ENCODE measurements at places on chromosomes 1 and 21. TPM values are rescaled to one million over a fixed set of nuclear protein-coding genes. Genes with fewer than 3 reads are reported as not detected.

Gene BEND5
- 3.2 TPM for total RNA-seq

Gene TRPM2
- total RNA-seq = 4.3 TPM

Gene DLGAP3
- 0.16 TPM for total RNA-seq

Gene C1orf53
- 2.0 TPM for total RNA-seq

Gene IER5
- total RNA-seq = 18.1 TPM

Gene EPS15
- 83.6 TPM for total RNA-seq

Gene MYCBP
- total RNA-seq = 15.1 TPM

DNA sequence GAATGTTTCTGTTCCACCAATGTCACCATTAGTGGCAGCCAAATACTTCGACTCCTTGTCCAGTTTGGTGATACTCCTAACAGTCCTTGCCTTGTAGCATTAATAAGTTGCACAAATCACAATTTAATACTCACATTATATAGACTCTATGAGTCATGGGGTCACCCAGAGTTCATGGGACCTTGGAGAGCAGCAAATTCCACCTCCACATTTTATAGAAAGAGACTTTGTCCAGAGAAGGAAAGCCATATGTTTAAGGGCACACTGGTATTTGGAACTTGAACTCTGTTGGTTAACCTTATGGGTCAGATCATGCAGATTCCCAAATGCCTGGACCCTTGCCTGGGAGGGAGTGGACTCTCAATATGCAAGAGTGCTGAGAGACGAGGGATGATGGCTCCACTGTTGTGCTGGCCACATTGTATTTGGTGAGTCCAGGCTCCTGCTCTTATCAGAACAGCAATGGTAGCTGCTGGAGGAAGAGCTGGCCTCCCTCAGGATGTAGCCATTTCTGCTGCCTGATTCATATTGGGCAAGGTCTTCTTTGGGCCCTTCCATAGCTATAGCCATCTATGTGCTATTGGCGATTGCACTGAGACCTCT lies 30.6 kb downstream of the DNAJC6 start:
- DNase-seq = no peak

DNA sequence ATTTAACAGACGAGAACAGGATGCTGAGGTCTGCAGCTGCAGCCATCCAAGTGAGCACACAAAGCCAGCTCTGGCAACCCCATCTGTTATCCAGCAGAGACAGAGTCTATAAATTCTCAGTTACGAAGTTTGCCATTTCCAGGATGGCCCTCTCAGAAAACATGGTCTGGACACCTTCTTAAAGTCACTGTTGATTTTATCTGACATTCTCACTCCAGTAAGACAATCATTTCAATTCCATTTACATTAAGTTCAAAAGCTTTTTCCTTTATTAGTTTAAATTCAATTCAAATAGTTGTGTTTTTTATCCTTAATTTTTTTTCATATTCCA lies 125.5 kb downstream of the DMRTB1 start:
- no peak for DNase-seq

DNA sequence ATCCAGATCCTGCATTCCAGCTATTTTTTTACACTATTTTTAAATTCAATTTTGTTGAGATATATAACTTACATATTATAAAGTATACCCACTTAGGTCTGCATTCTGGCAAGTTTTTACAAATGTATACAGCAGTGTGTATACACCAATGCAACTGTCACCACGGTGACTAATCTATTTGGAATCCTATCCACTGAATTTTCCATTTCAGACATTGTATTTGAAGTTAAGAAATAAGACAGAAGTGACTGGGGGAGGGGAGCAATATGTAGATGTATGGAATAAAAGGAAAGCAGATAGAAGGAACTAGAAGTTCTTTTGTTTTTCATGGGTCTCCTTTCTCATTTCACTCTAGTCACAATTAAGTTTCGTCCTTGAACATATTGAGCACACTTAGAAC lies 431.5 kb upstream of the CHRM3 start:
- DNase-seq = no peak

DNA sequence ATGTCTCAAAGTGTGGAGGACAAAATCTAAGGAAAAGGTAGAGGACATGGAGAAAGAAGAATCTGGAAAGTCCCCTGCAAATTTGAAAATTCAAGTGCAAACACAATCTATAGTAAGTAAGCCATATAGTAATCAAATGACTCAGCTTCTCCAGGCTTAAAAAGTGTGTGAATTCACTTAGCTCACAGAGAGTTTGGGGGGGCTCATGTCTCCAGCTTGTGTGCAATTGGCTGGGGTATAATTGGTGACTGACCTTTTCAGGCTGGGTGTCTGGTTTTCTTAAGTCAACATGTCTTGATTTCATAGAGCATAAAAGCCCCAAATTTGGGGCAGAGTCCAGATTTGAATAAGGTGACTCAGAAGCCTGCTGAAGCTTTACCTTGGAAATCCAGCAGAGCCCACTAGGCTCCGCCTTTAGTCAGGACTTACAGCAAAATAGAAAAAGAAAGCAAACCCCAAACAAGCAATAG lies 8.6 kb downstream of the CLDN14 start:
- no peak for DNase-seq

GRCh38 chr1:197521118-197521739 lies 253.2 kb downstream of the CRB1 start:
- no peak for DNase-seq

DNA sequence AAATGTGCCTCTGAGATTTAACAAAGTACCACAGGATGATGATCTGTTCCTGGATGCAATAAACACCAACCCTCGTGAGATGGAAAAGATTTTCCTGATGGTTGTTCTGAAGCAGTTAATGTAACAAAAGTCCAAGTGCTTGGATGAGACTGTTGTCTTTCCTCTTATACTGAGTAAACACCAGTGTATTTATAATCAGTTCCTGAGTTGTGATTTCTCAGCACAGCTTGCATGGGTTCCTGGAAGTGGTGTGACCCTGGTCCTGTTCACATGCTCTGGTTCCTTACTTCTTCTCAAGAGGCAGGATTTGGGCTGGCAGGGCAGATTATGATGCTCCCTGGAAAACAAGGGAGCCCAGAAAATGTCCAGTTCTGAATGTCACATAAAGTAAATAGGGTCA lies 208.2 kb upstream of the USP24 start:
- no peak for DNase-seq

DNA sequence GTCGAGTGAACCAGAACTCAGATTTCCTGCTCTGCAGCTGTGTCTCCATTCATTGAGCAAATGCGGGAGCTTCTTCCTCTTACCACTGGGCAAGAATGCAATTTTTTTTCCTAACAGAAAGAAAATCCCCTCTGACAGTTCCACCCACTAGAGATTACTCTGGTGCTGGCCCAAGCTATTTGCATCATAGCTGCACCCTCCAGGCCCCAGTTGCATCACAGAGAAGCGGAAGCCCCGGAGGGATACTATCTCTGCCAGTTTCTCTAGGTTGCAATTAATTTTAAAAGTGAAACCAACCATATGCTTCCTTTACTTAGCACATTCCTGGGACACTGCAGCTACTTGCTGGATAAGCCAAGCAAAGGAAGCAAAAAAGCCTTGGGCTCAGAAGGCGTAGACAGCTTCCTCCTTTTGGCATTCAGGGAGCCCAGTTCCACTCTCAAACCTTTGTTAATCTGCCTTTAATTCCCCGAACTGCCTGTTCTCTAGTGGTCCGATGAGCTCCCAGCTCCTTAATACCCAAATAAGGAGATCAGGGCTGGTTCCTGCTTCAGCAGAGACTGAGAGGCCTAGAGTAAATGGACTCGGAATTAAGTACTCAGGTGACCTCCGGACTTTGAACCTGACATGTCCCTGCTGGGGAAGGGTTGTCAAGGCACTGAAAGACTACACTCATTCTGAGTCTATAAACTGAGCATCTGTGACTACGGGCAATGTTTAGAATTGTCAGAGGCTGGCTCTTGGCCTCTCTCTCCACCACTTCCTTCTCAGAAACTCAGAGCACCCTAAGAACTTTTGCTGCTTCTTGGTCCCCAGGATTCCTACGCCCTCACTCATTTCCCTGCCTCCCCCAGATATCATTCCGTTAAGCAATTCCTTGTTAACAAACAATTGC lies 72.5 kb upstream of the TNFSF18 start:
- DNase-seq = peak; percentile 62

- peak; percentile 72 for DNase-seq
These were observed 58.4 kb upstream of the CACNA1E start for GRCh38 chr1:181424786-181425403.

DNA sequence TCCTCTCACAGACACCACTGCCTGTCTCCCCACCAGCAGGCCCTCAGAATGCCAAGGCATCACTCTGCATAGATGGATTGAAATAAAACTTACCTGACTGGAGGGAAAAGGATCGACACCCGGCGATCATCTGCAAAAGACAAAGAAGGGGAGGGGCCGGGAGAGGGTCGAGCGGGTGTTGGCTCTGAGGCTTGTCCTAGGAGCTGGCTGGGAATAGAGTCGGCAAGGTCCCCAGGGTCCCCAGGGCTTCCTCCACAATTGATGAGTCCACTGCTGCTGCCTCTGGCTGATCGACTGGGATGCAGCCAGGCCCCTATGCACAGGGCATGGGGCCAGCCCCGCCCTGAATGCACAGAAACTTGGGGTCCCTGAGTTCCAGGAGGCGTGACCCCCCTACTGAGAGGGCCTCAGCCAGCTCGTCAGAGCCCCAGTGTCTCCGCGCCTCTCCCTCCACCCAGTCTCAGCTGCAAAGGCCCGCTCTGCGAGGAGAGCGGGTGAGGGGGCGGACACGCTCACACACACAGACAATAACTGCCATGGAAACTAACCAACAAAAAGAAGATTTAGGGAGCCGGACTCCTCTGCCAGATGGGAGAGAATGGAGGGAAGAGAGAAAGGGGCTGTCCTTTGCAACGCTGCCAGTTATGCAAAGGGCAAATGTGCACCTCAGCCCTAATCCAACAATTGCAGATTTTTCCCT lies at the start of gene KLHDC8A:
TSS of gene KLHDC8A (minus strand) at position 483 of the 700 bp plus-strand sequence. CDS start 13,318 bp downstream, outside the sequence.
- no peak for DNase-seq

GRCh38 chr1:36034692-36035091 lies 49.2 kb upstream of the TEKT2 start:
- DNase-seq = no peak

DNA sequence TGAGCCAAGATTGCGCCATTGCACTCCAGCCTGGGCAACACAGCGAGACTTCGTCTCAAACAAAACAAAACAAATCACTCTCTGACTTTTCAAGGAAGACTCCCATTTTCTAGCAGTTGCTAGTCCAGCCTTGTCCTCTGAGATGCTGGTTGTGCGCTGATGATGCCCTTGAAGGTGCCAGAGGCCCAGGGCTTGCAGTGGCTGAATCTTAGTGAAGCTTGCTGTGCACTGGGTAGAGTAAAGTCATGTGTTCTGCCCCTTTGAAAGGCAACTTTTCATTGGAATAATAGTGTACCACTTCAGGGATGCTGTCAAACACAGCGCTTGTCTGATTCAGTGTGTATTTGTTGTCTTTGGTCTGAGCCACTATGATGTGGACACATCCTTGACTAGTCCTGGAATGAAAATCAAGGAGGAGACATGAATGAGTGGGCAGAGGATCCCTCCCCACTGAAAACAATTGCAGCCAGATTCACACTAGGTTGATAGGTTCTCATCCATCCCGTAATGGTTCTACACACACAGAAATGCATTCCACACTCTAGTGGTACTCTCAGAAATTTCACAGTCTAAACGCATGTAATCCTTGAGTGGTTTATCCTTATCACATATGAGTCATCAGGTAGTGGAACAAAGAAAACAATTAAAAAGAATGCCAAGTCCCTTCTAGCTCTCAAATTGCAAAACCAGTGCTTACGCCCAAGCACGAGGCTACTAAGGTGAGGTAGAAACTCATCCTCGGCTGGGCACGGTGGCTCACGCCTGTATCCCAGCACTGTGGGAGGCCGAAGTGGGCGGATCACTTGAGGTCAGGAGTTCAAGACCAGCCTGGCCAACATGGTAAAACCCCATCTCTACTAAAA lies 17.8 kb upstream of the TDRD10 start:
- no peak for DNase-seq

DNA sequence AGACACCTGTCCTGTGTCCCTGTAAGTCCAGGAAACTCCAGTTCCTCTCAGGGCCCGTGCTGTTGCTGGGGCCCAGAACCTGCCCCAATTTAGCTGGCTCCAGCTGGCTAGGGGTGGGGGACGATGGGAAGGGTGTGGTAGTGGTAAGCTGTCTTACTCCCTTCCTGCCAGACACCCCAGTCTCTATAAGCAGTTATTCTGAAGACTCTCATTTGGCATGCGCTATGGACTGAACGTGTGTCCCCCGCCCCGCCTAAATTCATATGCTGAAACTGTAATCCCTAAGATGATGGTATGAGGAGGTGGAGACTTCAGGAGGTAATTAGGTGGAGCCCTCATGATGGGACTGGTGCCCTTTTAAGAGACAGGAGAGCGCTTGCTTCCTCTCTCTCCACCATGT lies 82.0 kb downstream of the MAP3K7CL start:
- DNase-seq = no peak

- no peak for DNase-seq
These were observed 5.2 kb upstream of the RGS13 start for GRCh38 chr1:192630521-192631287.

DNA sequence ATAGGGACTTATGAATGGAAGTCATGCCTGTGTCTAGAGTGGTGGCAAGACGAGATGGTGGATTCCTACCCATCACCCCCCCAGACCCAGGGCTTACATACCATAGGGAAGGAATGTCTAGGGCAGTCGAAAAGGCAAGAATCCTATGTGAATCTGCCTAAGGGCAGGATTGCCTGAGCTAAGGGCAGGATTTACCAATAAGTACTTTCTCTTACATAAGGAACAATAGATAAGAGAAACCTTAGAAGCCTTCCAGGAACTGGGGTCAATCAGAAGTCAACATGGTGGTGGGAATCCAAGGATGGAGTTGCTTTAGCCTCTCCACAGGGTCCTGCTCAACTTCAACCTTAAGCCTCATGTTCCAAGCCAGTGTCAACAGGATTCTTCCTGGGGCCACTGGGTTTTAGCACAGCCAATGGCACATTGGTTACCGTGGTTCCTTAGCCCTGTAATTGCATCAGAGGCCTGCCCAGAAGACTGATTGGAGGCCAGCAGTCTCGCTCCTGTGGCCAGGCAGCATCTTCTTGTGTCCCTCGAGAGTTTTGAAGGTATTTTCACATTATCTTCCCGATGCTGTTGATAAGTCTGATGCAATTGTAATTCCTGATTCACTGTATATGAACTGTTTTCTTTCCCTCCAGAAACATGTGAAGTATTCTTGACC lies 20.7 kb downstream of the BACE2 start:
- DNase-seq = no peak

DNA sequence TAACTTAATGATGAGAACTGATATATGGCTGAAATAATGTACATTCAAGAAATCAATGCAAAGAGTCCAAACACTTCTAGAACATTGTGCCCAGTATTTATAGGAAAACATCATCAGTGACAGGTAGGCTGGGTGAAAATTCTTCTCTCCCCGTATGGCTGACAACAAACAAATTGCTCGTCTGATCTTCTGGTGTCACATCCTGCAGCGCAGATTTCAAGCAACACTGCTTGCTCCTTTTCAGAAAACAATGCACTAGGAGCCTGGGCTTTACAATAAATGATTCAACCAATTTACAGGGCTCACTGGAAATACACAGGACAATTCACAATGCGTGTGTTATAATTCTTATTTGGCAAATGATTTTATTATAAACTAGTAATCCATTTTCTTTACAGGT lies 185.3 kb downstream of the RERE start:
- DNase-seq = no peak

DNA sequence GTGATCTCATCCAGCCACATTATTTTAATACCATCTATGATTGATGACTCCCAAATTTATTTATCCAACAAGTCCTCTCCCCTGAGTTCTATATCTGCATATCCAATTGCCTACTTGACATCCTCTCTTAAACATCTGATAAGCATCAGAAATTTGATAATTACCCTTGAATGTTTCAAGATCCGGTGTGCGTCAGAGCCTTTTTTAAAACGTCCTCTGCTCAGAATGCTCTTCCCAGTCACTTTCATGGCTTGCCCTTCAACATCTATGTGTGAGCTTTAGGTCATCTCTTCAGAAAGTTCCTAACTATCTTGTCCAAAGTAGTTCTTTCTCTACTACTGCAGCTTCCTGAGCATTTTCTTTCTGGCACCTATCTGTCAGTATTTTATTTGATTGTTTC lies 364.3 kb downstream of the PLPP3 start:
- DNase-seq = no peak

Data from breast epithelium (tissue), 4 donors.